NCI-H2081 treated with DMSO at 0.1 percent for 48 hours (cell line): ENCODE measurements at places on chromosomes 11 and 22.

DNA sequence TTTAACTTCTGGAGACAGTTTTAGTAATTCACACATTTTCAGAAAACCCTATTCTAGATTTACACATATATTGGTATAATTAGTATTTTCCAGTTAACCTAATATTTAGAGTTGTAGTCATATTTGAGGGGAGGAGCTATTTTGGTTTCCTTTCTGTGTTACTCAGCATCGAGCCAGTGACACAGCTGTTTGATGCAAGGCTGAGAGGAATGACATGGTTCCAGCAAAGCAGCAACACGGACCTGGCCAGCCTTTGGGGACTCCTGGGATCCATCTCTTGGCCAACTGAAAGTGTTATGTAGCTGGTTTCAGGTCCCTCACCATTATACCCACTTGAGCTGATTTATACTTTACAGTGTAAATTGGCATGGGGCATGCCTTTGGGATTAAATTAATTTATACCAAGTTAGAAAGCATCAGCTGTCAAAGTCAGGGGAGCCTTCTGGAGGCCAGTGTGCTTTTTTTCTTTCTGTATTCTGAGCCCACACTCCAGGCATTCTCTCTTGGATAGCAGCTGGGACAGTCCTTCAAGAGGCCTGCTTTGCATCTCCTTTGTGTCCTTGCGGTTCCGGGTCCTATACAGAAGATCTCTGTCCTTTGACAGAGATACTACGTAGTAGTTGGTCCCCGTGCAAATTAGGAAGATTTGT, 91.3 kb upstream of the SLC25A18 start:
- no peak for DNase-seq

DNA sequence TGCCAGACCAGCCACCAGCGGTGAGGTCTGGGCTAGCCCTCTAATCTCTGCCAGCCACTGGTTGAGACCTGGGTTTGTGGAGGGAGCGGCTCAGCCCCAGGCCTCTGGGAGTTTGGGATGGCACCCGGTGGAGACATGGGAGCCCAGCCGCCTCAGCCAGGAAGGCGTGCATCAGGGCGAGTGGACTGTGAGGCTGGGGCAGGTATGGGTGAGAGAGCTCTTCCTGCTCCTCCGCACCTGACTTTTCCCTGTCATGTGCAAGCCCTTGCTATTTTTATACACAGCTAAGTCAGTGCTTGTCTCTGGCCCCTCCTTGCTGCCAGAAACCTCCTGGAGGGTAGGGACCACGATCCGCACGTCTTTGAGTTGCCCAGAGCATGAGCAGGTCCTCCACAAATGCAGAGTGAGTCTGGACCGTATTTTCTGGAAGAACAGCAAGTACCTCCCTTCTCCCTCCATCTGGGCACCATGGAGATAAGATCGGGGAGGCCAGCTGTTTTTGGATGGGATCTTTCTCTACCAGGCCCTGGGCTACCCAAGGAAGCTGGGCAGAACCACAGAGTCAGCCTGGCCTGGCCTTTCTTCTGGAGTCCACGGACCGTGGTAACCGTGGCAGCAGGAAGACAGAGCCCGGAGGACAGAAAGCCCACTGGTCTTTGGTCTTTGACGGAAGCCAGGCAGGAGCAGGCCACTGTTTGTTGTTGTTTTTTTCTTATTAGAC, 53.3 kb downstream of the IGLL1 start:
- no peak for DNase-seq

- no peak for DNase-seq
Measured at GRCh38 chr11:109326781-109327180, 95.2 kb upstream of the C11orf87 start.

GRCh38 chr22:36781656-36782627, 6.0 kb upstream of the IFT27 start:
- DNase-seq, result no peak

DNA sequence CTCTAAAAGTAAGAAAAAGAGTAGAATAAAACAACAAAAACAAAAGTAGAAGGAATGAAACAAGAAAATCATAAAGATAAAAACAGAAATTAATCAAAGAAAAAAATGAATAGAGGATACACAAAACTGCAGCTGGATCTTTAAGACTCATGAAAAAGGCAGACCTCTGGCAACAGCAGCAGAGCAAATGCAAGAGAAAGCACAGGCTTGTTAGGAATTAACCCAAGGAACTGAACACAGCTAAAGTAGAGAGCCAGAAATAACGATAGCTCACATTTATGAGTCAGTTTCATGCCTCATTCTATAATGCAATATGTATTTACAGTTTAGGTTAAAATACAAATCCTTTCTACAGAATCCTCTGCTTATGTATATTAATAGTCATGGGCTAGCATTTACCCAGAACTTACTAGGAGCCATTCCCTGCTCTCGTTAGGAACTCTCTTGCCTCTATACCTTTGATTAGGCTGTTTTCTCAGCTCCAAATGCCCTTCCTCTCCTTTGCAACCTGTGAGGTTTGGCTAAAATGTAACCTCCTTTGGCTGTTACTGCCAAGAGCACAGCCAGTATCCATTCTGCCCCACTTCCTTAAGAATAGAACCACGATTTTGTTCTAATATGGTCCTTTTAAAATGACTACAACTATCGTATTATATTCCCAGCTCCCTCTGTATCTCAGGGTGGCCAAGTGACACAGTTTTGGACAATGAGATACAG, 38.3 kb upstream of the NFAM1 start:
- DNase-seq, result no peak

GRCh38 chr11:41459465-41460401, at the start of gene LRRC4C:
Gene LRRC4C (minus strand): TSS chr11:41459652.
- no peak for DNase-seq
